ENCODE measurements at places on chromosomes 2 and 18.

- DNase-seq, result no peak
Measured at GRCh38 chr18:6406075-6406909, 8.4 kb downstream of the L3MBTL4 start.

DNA sequence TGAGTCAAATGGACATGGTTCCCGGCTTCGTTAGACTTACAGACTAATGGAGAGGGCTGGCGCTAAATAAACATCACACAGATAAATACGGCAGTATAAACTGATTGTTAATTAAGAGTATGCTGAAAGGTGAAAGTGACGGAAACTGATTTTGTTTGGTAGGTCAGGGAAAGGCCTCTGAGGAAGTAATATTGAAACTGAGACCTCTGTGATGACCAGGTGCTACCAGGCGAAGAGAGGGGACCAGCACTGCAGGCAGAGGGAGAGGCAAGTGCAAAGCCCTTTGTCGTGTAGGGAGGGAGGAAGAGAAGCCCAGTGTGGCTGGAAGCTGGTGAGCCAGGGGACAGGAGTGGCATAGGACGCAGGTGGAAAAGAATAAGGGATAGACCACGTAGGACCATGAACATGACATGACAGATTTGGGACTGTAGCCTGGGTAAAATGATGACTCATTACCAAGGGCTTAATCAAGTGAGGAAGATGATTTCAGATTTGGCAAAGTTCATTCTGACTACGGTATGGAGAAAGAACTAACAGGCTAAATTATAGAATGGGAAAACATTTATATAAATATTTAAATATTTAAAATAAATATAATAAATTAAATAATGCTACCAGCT, 433.1 kb downstream of the NCKAP5 start:
- no peak for DNase-seq

DNA sequence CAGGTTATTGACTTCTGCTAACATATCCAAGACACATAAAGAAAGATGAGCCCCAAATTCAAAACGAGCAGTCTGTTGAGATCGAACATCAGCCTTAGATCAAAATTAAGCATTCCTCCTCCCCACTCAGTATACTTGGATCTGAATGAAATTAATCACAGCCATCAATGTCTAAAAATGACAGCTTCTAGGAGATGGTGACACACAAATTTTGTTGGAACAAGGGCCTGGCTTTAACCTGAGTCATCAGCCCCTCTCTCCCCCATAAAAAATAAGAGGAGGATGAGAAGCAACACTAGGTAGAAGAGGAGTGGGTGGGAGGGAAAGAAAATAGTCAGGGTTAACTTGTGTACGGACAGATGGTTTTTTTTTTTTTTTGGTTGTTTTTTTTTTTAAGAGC, 223.1 kb downstream of the EXOC6B start:
- no peak for DNase-seq

DNA sequence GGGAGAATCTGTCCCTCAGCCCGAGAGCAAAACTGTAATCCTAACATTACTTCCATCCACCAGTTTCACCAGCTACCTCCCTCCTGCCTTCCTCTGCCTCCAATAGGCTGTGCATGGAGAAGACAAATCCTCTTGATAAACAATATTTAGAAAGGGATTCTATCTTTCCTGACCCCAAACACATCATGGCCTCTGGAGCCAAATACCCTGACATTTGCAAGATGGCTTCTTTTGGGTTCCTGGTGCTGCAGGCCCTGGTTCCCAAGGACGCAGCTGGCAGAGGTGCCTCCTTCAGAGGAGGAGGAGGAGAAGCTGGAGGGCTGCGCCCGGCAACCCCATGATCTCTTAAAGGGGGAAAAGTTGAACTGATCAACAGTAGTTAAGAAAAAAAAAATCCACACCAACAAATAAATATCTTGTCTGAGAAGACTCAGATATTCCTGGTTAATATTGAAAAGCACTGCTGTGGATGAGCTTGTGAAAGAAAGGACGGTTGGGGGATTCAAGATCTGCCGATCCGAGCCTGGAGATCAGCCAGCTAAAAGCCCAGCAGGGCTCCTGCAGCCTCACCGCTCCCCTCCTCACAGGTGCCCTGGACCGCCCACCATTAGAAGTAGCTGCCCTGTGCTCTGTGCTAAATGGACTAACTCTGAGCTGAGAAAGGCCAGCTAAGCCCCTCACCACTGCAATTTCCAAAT, 116.8 kb downstream of the MSH2 start:
- no peak for DNase-seq

- DNase-seq, result no peak
Measured at GRCh38 chr2:76760367-76760704, 761.8 kb downstream of the LRRTM4 start.

DNA sequence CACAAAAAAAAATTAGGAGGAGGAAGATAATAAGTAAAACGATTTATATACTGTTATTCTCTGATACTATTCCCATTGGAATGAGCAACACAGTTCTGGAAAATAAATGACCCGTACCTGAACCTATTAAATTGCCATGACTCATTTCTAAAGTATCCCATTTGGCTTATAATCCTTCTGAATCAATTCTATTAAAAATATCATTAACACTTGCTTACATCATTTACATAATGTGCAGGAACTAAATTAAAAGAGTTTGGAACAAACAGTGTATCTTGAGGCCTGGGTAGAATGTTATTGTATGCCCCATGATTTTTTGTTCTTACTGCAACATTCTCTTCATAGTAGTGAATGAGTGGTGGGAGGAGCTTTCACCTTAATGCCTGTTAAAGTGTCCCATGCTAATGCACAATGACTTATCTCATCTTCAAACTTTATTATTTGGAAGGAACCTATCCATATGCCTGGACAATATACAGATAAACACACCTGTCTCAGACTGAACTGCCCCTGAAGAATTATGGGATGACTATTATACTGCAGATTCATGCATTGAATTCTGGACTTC, 549.9 kb upstream of the ACVR2A start:
- no peak for DNase-seq

GRCh38 chr2:149463328-149464002, 124.1 kb downstream of the MMADHC start:
- DNase-seq, result no peak

DNA sequence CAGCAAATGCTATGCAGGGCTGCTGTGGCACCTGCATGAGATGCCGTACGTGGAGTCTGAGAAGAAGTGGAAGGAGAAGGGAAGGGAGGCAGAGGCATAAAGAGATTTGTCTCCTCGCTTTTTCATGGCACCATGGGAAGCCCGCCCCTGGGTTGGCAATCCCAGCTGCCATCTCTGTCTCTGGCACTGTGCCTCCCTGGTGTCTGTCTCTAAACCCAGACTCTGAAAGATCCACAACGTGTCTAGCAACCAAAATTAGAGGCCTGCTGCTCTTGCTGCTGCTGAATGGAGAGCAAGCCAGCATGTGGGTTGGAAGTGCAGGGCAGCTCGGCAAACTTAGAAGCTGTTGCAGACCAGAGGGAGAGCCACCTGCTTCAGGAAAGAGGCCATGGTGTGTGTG, 53.1 kb downstream of the INO80C start:
- DNase-seq, result no peak

DNA sequence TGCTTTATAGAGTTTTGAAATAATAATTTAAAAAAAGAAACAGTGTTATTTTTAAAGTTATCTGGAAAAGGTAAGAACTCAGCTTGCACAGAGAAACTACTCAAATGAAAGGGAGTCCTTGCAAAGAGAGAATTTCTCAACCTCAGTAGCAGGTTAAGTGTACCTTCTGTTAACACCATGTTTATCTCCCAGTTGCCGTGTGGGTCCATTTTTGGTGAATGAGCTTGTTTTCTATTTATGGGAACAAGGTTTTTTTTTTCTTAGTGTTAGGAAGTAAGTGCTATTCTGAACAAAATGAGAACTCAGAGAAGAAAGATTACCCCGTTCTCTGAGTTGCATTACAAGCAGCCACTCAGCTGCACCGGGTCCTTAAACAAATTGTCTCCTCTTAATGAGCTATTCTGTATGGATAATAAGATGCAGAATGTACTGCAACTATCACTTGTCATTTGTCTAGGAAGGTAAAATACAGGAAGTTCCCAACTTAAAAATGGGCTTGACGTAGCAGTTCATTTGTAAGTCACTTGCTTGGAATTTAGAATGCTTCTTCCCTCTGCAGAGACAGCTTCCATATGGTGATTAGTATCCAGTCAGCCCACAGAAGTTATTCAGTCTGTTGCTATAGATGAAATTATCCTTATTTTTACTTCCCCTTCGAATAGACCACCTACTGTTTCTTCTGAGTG, 74.9 kb downstream of the LTBP1 start:
- no peak for DNase-seq

DNA sequence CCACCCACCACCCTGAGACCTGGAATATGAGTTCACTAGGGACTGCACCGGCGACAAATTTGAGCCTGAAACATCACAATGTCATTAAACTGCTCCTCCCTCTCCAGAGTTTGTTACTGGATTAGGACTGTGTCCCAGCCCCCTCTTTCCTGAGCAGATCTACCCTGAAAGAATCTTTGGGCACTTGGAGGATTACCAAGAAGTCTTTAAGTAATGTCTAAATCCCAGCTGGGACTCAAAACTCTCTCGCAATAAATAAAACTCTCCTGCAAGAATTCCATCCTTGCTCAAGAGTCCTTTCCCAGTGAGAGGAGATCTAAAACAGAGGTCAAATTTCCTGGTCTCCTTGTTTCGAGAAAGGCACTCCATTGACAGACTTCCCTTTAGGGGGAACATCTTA, 20.9 kb downstream of the GKN2 start:
- no peak for DNase-seq

- DNase-seq, result no peak
Measured at GRCh38 chr2:23655934-23656596, 270.9 kb downstream of the ATAD2B start.

DNA sequence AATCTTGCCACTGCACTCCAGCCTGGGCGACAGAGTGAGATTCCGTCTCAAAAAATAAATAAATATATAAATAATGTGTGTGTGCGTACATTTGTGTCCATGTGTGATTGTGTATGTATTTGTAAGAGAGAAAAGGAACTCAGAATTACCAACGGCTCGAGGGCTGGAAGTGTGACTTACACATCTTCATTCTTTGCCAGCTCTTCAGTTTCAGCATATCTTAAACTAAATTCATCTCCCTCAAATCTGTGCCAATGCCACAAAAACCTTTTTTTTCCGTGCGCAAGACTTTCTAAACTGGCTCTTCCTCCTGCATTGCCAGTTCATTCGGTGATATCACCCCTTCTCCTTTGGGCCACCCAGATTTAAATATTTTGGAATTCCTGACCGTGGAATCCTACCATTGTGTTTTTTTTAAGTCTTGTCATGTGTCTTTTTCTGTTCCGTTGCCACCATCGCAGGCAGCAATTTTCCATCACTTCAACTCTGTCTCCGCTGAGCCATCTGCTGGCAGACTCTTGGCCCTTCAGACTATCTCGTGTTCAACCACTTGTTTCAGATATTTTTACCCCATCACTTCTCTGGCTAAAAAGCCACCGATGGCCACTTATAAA, 77.0 kb upstream of the ZNF532 start:
- no peak for DNase-seq

GRCh38 chr2:240601061-240601830, 14.7 kb downstream of the CAPN10 start:
- no peak for DNase-seq

DNA sequence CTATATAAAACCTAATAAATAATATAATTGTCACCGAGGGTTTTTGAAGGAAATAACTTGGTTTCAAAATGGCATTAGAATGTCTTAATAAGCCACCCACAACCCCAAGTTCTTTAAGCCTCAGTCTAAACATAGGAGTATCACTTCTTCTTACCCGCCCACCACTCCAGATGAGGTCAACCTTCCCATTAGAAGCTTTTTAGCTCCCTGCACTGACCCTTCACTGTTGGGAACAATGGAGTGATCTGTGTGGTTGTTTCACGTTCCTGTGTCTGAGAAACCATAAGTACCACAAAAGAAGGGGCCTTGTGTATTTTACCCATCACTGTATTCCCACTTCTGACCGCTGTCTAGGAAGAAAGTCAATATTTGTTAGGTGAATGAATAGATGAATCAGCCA, 326.3 kb upstream of the ZNF521 start:
- no peak for DNase-seq

DNA sequence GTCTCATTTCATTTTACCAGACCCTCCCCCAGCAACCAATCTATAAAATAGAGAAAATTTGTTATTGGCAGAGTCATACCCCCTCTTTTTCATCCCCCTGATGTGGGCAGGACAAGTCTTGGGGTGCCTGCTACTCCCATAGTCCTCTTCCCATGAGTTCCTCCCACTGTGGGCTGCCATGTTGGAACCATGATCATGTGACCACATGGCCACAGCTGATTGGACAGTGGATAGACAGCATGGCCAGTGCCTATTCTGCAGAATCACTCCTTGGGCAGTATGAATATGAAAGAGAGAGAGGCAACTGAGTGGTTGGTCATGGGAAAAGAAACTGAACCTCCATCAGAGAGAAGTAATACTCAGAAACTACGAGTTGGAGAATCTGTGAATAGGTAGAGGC, 84.9 kb downstream of the PDCL3 start:
- DNase-seq, result no peak

- DNase-seq, result no peak
Measured at GRCh38 chr18:65754121-65754520, 3.3 kb downstream of the CDH7 start.

DNA sequence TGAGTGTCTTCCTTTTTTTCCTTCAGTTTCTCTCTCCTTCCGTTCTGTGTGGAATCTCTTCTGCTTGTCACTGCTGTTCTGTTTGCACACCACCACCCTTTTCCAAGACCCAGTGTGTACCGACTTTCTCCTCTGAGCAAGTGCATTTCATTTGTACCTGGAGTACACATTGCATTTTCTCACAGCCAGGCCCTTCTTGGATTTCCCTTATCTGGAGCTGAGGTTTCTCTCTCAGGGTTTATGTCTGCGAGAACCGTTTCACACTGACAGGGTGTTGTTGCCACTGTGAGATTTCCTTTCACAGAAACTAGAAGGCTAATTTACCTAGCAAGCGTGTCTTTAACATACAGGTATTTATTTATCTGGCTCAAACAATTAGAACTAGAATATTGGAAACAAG, 26.2 kb downstream of the NCOA1 start:
- no peak for DNase-seq

- DNase-seq, result no peak
Measured at GRCh38 chr18:79572093-79572780, 107.4 kb upstream of the CTDP1 start.

GRCh38 chr2:45889053-45889452, 237.6 kb downstream of the PRKCE start:
- no peak for DNase-seq

DNA sequence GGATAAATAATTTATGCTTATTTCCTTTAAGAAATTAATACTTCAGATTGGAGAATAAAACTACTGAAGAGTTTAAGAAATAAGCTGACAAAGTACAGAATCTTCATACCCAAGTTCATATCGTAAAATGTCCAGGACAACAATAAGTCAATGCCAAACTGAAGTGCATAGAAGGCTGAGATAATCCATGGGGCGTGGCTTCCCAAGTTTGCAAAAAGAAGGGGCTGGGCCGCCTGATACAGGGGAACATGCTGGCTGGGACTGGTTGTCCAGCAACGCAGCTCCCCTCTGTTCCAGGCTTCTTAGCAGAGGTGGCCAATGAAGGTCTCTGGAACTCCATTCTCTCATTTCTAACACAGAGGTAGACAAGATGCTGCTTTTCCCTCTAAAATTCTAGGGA, 189.5 kb upstream of the SPOPL start:
- no peak for DNase-seq

- no peak for DNase-seq
Measured at GRCh38 chr2:216560838-216561270, 62.2 kb downstream of the RPL37A start.

- DNase-seq, result no peak
Measured at GRCh38 chr18:6476190-6476589, 61.5 kb upstream of the L3MBTL4 start.
